Stimulated activated CD8-positive, alpha-beta memory T cell treated with anti-CD3 and anti-CD28 coated beads, Interleukin-15, amount 100 ng/mL, for 24 hours (primary cell): ENCODE measurements at places on chromosomes 4 and X.

- no peak for DNase-seq
Measured at GRCh38 chr4:165207016-165207430, 338 bp upstream of the KLHL2 start.

DNA sequence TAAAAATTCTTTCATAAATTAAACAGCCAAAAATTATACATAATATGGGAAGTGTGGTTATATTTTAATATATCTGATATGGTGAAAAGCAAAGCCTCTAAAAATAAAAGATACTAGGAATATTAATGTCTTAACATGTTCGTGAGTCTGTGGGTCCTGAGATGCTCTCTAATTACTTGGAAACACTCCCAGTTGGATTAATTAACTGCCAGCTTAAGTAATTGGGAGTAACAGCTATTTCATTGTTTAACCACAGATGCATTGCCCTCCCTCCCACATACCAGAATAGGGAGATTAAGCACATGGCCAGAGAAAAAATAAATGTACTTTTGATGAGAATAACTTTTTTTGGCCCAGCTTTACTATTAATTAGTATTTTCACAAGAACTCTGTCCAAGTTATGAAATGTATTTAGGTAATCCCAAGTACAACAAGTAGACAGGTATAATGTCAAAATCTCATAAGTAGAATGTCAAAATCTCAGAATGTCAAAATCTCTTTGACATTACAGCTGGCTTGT lies 79.7 kb downstream of the BTC start:
- DNase-seq, result no peak

GRCh38 chrX:153608806-153609205 lies 9.9 kb upstream of the CCNQ start:
- no peak for DNase-seq

GRCh38 chr4:154478128-154478527 lies 13.5 kb downstream of the DCHS2 start:
- no peak for DNase-seq

GRCh38 chr4:169774466-169775445 lies 17.0 kb upstream of the HPF1 start:
- no peak for DNase-seq

- no peak for DNase-seq
Measured at GRCh38 chrX:133677123-133678063, 262.1 kb upstream of the GPC4 start.

GRCh38 chr4:112916868-112917267 lies 132.6 kb upstream of the ANK2 start:
- DNase-seq, result no peak

GRCh38 chr4:99828477-99828876 lies 11.8 kb downstream of the DAPP1 start:
- no peak for DNase-seq

GRCh38 chrX:106921637-106922036 lies 1.4 kb downstream of the CLDN2 start:
- no peak for DNase-seq

DNA sequence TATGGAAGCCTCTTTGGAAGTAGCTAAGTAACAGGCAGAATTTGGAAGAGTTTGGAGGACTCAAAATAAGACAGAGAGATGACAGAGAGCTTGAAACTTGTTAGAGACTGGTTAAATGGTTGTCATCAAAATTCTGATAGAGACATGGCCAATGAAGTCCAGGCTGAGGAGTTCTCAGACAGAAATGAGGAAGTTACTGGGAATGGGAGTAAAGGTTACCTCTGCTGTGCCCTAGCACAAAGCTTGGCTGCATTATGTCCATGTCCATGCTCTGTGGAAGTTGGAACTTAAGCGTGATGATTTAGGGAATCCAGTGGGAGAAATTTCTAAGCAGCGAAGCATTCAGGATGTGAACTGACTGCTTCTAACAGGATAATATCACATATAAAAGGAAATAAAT lies 146.2 kb upstream of the NDST4 start:
- no peak for DNase-seq
